H9 (cell line): ENCODE measurements at places on chromosomes 2 and 18.

DNA sequence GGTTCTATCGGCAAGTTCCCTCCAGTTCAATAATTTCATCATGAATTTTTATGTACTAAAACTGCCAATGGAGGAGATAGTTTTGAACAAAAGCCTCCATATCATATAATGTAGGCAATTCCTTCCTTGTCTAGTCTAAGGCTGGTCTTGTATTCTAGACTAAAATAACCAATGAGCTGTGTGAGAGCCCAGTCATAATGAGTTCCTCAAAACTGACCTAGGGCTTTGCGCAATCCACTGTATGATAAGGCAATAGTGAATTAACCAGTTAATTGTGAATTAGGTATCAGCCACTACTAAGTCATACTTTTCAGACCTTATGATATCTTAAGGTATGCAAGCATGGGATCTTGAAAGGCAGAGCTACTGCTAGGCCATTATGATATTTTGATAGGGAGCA lies 7.6 kb upstream of the UXS1 start:
- DNase-seq, result no peak
- no peaks in the 10 kb centered on the region for H3K27me3 ChIP-seq
- H3K36me3 ChIP-seq, result no peaks in the 10 kb centered on the region
- H3K4me1 ChIP-seq, result no peaks in the 10 kb centered on the region; the same call in 1 of the 2 replicates
- H3K27ac ChIP-seq, result no peak overlapping the region
- H3K4me3 ChIP-seq, result no peak overlapping the region

DNA sequence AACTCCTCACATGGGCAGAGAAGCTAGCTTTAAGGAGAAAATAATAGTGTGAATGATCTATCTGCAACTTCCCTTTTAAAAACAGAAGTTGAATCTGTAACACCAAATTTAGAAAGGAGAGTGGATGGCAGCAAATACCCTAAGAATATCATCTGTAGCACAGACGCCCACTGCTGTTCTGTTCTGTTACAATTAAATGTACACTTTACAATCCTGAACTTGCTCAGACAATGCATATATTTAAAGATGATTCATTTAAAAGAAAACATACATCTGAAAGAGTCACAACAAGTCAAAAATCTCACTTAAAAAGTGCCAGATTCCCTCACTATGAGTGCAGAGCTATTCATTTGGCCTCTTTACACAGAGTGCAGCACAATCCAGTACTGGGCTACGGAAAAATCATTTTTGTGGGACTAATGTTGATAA lies 8.0 kb upstream of the SERTAD2 start:
- no peak overlapping the region for H3K27ac ChIP-seq
- DNase-seq, result no peak
- H3K36me3 ChIP-seq, result no peaks in the 10 kb centered on the region
- no peaks in the 10 kb centered on the region for H3K4me1 ChIP-seq
- no peaks in the 10 kb centered on the region; the same call in 1 of the 2 replicates for H3K27me3 ChIP-seq
- no peak overlapping the region for H3K4me3 ChIP-seq

DNA sequence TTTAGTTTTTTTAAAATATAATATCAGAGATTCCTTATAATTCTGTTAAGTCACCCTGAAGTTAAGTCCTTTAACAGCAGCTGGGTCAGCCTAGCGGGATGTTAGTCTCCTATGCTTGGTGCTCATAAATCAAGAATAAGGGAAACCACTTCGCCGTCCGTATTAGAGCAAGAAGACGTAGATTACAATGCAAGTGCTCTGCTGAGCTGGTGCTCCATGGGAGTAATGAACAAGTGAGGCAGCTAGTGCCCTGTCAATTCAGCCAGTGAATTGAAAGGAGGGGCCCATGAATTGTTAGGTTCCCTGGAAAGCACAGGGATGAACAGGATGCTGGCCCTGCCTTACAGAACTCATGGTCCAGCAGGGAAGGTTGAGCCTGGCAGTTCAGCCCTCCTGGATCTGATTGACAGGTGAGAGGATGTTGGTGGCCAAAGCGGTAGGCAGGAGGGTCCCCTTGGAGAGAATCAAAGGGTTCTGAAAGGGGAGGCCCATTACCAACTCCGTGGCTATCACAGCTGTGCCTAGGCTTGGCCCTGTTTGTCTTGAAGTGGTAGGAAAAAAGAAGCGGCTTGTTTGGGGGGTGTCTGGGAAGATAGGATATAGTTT lies 30.8 kb downstream of the PLB1 start:
- H3K4me1 ChIP-seq, result no peaks in the 10 kb centered on the region
- no peak for DNase-seq
- no peak overlapping the region for H3K27ac ChIP-seq
- H3K27me3 ChIP-seq, result no peaks in the 10 kb centered on the region; the same call in 1 of the 2 replicates

GRCh38 chr2:218430721-218431120 lies 11.8 kb downstream of the VIL1 start:
- H3K4me3 ChIP-seq, result no peak overlapping the region
- no peaks in the 10 kb centered on the region for H3K36me3 ChIP-seq
- no peak for DNase-seq
- no peak overlapping the region for H3K27ac ChIP-seq
- H3K27me3 ChIP-seq, result no peaks in the 10 kb centered on the region

- no peaks in the 10 kb centered on the region for H3K27me3 ChIP-seq
- DNase-seq, result no peak
- no peaks in the 10 kb centered on the region for H3K36me3 ChIP-seq
- no peak overlapping the region for H3K4me3 ChIP-seq
- H3K4me1 ChIP-seq, result no peaks in the 10 kb centered on the region
These were observed 50.9 kb downstream of the MMADHC start for GRCh38 chr2:149536649-149537048.

GRCh38 chr18:43751835-43752234 lies 474.5 kb upstream of the SYT4 start:
- H3K27me3 ChIP-seq, result no peaks in the 10 kb centered on the region
- H3K36me3 ChIP-seq, result no peaks in the 10 kb centered on the region
- no peak for DNase-seq
- H3K4me3 ChIP-seq, result no peak overlapping the region

DNA sequence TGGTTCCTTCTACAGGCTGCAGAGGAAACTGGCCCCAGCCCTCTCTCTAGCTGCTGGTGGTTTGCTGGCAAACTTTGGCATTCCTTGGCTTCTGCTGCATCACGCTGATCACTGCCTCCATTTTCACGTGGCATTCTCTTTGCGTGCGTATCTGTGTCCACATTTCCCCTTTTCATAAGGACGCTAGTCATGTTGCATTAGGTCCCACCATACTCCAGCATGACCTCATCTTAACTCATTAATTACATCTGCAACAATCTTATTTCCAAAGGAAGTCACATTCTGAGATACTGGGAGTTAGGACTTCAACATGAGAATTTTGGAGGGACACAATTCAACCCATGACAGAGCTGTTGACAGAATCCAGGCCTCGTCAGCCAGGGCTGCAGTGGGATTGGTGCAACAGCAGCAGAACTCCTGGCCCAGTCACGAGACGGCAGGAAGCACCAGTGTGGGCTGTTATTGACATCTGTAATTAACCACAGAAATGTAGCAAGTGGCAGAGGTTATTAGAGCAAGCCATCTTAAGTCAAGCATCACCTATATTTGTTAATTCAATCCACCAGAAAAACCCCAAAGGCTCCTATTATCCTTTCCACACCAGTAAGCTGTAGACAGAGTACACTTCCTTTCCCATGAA lies 132.4 kb downstream of the TMEM163 start:
- H3K27ac ChIP-seq, result no peak overlapping the region
- no peak for DNase-seq
- no peaks in the 10 kb centered on the region for H3K27me3 ChIP-seq

- H3K36me3 ChIP-seq, result peaks cover 3% of the 10 kb centered on the region; the same call in 1 of the 2 replicates
- no peaks in the 10 kb centered on the region for H3K27me3 ChIP-seq
- no peak for DNase-seq
- H3K27ac ChIP-seq, result no peak overlapping the region
These were observed 123.1 kb downstream of the PRPF40A start for GRCh38 chr2:152594022-152594766.

DNA sequence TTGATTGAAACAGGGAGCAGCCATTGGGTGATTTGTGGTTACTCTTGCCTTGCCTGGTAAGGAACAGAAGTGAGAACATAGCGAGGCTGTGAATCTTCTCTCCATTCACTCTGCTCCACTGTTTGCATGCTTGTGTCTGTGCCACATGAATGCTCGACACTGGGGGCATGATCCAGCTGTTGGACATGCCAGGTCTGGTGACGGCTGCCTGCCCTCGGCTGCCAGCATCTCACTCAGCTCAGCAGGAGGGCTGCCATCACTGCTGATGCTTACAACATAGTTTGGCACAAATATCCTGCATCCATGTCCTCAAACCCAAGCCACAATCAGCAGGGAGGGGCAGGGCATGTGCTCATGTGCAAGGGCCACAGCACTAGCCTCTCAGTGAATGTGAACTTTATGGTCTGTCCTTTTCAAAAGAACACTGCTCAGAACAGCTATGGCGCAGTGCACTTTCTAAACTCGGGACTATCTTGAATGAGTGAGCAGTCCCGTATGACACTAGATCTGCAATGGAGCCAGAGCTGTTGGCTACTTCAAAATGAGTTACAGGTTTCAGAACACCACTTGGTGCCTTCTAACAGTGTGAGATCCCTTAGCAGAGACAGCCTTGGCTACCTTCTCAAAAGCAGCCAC lies 126.3 kb downstream of the NRP2 start:
- H3K36me3 ChIP-seq, result no peaks in the 10 kb centered on the region
- DNase-seq, result no peak
- no peaks in the 10 kb centered on the region for H3K27me3 ChIP-seq

DNA sequence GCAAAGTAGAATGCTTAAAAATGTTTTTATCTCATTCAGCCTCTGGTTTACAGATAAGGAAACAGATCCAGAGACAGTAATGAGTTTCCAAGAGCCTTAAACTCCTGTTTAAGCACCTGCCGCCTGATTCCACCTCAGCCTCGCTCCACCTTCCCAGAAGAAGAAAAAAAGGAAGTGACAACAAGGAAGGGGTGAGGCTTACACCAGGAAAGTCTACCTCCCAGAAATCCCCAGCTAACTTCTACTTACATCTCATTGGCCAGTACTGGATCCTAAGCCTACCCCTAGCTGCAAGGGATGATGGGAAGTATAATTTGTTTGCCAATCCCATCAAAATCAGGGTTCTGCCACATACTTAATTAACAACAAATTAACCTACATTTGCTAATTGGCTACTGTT lies 15.3 kb upstream of the ARID5A start:
- H3K36me3 ChIP-seq, result peaks cover 4% of the 10 kb centered on the region; the same call in 1 of the 2 replicates
- H3K27me3 ChIP-seq, result no peaks in the 10 kb centered on the region
- no peak overlapping the region for H3K4me3 ChIP-seq
